ENCODE measurements at places on chromosomes 7 and 10. TPM values are rescaled to one million over a fixed set of nuclear protein-coding genes. Genes with fewer than 3 reads are reported as not detected.

Gene VPS26A
- total RNA-seq: 43.8 TPM

Gene GPRIN2
- not detected for total RNA-seq

Gene TMEM60
- 9.9 TPM for total RNA-seq

Gene PRKG1
- total RNA-seq: 25.2 TPM

Gene NPC1L1
- 0.07 TPM for total RNA-seq

Gene STEAP1B
- 0.36 TPM for total RNA-seq

Gene HYCC1
- 32.3 TPM for total RNA-seq

Gene NOS3
- total RNA-seq: 15.2 TPM

Gene C7orf57
- total RNA-seq: not detected

Gene ENO4
- total RNA-seq: not detected

Gene OR2A1
- not detected for total RNA-seq

Gene COPG2
- 27.2 TPM for total RNA-seq

Gene STMP1
- 29.3 TPM for total RNA-seq

Gene MYO1G
- 11.0 TPM for total RNA-seq

GRCh38 chr10:988667-989545, 672 bp downstream of the GTPBP4 start:
- DNase-seq: no peak

DNA sequence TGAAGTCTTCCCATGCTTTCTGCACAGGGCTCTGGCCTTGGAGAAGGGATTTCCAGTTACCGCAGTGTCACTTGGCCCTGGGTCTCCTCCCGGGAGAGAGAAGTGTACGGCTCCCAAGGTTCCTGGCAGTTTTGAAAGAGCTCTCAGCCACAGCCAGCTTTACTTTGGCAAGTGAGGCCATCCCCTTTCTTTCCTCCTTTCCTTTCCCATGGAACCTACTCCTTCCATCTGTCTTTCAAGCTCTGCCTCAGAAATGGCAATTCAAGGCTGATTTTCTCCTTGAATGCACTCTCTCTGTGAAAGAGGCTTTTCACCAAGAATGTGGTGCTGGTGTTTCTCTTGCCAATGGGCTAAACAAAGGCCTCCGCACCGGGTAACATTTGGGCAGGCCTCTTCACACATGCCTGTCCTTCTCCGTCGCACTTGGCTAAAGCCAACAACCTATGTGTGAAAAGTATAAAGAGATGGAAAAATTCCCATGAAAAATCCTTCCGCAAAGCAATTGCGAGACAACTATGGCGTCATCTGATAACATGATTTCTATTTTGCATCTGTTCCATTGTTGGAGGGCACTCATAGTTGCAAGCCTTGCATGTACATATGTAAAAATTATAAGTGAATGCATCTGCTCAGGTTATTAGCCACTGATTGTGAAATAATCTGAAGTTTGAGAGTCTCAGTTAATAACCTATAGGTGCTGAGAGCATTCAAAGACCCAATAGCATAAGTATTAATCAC, 125.4 kb downstream of the PFKFB3 start:
- DNase-seq: no peak

DNA sequence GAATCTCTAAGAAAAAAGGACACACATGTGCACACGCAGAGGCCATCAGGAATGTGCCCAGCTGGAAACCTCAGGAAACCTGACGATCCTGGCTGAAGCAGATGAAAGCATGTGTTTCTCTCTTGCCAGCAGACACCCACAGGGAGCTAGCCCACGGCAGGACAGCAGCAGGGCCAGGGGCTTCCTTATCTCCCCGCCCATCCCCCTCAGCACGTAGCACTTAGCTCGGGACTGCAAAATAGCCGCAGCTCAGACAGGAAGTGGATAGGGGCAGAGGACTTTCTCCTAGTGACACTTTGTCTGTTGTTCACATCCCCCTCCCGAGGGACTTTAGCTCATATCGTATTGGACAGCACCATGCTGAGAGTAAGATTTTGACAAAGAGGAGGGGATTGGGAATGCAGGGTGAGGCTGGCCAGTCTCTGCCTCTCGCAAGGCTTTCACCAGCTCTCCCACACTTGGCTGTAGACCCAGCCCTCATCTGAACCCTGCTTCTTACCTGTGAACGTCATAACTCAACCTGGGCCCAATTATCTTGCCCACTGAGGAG, 63.8 kb downstream of the MKI67 start:
- no peak for DNase-seq

DNA sequence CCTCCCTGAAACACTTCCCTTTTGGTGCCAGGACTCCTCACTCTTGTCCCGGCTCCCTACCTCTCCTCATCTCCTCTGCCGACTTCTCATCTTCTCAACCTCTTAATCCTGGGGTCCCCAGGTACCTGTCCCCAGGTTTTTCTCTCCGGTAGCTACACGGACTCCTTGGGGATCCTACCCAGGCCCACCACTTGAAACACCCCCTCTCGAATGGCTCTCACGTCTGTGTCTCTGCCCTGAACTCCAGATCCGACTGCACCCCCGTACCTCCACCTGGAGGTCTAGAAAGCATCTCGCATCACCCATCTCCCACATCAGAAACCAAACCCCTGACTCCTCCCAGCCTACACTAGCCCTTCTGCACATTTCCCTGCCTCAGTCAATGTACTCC, 4.8 kb downstream of the TBATA start:
- DNase-seq: no peak

DNA sequence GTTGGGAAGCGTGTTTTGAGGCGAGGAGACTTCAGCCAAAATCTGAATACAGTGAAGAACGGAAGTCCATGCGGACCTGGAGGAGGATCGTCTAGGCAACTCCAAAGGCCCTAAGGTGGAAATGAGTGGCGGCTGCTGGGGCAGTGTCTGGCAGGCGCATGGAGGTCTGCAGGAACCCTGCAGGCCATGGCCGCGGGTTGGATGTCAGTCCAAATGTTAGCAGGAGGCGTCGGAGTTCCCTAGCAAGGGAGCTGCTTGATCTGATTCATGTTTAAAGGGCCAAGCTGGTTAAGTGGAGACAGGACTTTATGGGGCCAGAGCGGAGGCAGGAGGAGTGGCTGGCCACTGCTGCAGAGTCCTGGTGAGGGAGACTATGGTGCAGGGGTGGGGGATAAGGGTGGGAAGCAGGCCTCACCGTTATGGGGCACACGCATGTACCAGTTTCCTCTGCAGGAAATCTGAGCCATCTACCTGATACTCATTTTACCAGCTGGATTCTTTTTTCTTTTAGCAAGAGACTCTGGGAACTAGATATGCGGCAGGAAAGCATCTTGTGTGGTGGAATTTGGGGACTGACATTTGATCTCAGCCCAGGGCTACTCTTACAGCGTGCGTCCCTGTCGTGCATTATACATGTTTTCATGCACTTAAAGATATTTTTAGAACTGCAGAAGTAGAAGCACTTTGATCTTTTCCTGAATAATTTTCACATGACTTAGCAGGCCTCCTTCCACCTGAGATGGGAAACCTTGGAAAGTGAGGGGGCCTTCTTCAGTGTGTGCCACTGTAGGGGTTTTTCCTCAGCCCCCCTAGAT, 6.6 kb upstream of the REPIN1 start:
- no peak for DNase-seq

- DNase-seq: no peak
These were observed 36.4 kb upstream of the CD36 start for GRCh38 chr7:80601999-80602398.

GRCh38 chr10:31765541-31765940, 163.1 kb downstream of the ARHGAP12 start:
- no peak for DNase-seq

DNA sequence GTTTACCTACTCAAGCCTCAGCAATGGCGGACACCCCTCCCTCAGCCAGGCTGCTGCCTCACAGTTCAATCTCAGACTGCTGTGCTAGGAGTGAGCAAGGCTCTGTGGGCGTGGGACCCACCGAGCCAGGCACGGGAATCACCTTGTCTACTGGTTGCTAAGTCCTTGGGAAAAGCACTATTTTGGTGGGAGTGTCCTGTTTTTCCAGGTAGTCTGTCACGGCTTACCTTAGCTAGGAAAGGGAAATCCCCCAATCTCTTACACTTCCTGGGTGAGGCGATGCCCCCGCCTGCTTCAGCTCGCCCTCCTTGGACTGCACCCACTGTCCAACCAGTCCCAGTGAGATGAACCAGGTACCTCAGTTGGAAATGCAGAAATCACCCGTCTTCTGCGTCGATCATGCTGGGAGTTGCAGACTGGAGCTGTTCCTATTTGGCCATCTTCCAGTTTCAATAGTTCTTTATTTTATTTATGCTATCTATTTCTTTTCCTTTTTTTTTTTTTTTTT, at the start of gene HYAL4:
Gene HYAL4, plus strand, starts transcription at position 458 of the 508 bp plus-strand sequence. CDS start 23,105 bp downstream, outside the sequence.
- DNase-seq: no peak

DNA sequence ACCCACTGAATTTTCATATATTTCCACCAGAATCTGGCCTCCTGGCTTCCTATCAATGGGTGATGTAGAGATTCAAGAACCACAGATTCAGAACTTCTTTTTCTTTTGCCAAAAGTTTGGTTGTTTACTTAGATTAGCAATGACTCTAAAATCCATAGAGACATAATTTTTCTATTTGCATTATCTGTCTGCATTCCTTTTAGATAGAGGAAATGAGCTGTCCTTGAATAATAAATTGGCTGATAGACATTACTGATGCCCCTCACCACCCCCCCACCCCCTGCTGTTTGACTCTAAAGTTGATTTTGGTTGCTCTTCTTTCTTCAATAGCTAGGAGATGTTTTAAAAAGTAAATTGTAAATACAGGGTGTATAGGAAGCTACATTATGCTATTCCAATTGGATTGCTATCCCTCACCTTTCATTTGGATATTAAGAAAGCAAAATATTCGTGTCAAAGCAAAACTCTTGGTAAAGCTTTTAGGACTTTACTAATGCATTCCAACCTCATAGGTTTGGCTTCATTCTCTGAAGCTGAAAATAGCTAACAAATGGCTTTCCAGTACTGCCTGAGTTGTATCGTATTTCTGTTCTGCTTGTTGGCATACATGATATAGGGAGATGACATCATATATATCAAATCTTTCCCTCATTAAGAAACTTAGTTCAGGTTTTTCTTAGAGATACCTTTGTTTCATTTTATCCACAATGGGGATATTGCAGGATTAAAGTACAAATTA, 606.0 kb downstream of the ARL4A start:
- no peak for DNase-seq

- DNase-seq: no peak
These were observed 77.3 kb downstream of the JMJD1C start for GRCh38 chr10:63388421-63389031.

DNA sequence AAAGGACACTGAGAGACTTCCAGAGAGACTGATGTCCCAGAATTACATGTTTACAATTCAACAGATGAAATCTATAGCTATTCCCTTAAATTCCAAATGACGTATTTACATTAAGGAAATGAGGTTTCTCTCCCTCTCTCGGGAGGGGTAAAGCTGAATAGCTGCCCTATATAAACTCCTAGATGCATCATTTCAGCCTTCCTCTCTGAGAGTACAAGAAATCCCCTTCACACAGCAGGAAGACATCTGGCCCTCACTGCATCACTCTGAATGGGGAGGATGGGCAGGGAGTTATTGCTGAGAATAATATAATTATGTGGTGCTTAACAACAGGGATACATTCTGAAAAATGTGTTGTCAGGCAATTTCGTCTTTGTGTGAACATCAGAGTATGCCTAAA, 11.0 kb downstream of the POT1 start:
- no peak for DNase-seq

GRCh38 chr7:23410446-23411183, 59.7 kb downstream of the IGF2BP3 start:
- no peak for DNase-seq

DNA sequence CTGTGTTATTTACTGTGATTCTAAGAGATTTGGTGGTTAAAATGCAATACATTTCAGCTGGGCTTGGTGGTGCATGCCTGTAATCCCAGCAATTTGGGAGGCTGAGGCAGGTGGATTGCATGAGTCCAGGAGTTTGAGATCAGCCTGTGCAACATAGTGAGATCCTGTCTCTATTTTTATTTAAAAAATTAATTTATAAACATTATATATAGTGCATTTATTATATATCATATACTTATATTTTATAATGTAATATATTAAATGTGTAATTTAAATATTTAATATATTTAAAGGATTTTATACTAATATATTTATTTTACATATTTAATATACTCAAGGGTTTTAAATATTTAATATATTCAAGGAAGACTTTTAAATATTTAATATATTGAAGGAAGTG, 402.8 kb upstream of the PCDH15 start:
- DNase-seq: no peak

GRCh38 chr10:89337484-89337883, 9.7 kb downstream of the IFIT3 start:
- DNase-seq: no peak

DNA sequence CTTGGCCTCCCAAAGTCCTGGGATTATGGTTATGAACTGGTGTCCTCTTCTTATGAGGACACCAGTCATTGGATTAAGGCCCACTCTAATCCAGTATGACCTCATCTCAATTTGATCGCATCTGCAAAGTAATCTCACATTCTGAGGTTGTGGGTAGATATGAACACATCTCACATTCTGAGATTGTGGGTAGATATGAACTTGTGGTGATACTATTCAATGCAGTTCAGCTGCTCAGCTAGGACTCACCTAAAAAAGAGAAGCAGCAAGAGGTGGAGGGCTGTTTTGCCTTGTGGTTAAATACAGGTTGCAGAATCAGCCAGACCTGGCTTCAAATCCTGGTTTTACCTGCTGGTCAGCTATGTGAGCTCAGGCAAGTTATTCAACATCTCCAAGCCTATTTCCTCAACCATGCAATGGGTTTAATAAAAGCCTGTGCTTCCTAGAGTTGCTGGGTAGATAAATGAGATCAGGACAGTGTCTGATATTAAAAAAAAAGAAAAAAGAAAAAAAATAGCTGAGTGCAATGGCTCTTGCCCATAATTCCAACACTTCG, 8.5 kb upstream of the BAG3 start:
- DNase-seq: no peak

DNA sequence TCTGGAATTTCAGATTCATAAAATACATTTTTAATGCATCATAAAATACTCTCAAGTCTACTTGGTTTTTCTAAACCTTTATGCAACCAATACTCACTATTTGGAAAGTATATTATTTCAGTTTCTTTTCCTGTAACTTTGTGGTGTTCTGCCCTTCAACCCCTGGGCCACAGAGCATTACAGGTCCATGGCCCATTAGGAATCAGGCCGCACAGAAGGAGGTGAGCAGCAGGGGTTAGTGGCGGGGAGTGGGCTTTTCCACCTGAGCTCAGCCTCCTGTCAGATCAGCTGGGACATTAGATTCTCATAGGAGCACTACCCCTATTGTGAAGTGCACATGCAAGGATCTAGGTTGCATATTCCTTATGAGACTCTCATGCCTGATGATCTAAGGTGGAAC, 9.7 kb downstream of the SNX13 start:
- no peak for DNase-seq

- DNase-seq: no peak
These were observed 8.9 kb downstream of the SEC31B start for GRCh38 chr10:100510533-100511308.

Measured in heart right ventricle (tissue), 16 donors.